Stimulated activated CD8-positive, alpha-beta memory T cell treated with anti-CD3 and anti-CD28 coated beads, Interleukin-7, amount 100 ng/mL, for 24 hours (primary cell): ENCODE measurements at places on chromosomes 4 and X.

DNA sequence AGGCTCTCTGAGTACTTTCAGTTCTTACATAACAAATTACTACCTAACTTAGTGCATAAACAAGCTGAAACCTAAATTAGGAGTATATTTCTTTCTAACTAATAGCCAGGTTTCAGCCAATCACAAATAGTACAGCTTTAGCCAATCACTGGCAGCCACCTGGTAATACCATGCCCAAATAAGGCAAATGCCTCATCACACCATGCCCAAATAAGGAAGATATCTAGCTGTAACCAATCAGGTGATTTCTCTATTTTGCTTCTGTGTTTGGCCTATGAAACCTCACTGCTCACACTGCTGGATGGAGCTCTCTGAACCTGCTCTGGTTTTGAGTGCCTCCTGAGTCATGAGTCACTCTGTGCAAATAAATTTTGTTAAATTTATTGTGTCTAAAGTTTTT is 113.5 kb downstream of the DDIT4L start:
- no peak for DNase-seq

DNA sequence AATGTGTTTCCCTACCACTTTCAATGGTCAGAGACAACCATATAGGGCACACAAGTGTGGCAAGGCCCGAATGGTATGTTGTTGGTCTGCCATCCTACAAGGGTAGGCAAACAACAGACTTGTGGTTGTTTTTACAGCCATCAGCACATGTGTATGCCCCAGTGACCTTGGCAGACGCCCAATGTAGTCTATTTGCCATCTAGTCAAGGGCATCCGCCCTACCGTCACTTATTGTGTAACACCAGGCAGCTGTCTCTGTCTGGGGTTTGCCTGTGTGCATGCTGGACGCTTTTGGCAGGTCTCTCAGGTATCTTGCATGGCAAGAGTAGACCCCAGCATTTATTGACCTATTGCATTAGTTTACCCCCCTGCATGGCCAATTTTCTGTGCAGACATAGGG is 1145.5 kb upstream of the POU3F4 start:
- no peak for DNase-seq

GRCh38 chr4:41125558-41126311 is 88.6 kb downstream of the APBB2 start:
- DNase-seq: no peak

DNA sequence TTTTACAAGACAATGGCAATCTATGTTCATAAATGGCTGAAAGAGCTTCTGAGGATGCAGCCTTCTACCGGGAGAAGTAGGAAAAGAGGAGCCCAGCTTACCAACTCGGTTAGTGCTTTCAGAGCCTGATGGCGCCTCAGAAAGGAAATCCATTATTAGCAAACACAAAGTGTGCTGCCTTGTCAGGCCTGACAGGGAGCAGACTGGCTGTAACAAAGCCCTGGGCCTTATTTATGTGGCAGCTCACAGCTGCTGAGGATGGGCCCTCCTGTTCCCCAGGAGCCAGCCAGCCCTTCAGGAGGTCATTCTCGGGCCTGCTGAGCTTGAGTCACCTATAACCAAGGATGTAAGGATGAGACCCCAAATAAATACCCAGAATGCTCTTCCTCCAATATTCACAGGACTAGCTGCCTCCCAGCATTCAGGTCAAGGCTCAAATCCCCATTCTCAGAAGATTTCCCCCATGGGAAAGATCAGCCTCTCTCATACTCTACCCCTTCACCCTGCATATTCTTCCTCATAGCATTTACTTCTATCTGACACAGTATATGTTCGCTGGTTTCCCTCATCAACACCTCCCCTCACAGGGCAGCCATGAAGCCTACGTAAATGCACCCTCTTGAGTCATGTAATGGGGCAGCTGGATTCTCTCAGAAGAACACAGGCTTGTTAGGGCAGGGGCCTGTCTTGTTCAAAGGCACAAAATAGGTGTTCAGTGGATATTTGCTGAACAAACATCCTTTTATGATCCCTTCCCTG is 227.0 kb upstream of the RASGEF1B start:
- no peak for DNase-seq

DNA sequence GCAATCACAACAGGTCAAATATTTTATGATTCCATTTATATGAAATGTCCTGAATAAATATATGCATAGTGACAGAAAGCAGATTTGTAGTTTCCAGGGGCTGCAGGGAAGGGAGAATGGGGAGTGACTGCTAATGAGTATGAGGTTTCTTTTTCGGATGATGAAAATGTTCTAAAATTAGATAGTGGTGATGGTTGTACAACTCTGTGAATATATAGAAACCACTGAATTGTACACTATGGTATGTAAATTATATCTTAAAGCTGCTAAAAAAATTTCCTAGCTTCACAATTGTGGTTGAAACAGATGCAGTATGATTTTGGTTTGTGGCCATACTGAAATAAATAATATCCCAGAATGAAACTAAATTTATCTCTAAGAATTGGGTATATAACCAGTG is 12.9 kb upstream of the IL2 start:
- DNase-seq: no peak

DNA sequence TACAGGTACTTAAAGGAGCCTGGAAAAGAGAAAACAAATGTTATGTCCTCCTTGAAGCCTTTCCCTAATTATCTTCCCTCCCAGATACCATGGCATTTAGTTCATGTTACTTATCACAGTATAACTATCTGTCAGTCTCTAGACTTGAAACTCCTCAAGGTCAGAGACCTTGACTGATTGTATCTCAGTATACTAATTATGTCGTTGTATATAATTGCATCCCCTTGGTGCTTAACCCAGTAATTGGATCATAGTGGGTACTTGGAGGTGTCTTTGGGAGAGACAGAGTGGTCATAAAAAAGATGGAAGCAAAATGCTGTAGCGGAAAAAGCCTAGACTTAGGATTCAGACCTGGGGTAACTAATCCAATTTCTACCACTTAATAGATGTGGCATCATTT is 8.1 kb downstream of the IGBP1 start:
- no peak for DNase-seq

DNA sequence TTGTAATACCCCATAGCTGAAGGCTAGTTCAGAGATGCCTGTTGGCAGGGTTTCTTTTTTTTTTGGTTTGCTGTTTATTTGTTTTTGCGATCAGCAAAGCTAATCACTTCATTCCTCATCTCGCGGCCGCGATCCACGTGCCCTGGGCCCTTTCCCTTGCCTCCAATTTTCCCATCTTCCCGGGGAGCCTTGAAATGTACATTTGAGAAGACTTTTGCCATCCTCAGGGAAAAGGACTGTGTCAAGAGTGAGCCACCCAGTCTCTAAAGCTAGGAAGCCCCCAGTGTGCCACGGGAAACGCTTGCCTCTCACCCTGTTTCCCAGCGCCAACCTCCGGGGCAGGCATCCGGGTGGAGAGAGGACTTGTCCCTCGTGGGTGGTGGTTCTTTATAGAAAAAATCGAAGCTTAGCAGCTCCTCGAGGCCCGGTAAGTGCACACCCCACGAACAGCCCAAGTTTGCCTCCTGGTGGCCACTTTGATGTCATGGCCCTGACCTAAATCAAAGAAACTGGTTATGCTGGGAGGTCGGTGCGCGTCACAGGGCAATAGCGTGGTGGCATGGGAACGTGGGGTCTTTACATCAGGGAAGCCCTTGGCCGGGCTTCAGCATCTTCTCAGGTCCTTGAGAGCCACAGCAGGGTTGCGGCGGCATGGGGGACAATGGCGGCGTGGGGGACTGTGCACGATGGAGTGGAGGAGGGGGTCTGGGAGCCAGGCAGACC is 42.0 kb downstream of the MAP7D3 start:
- DNase-seq: no peak
